Posterior vena cava (tissue), 2 donors: ENCODE measurements at places on chromosomes 4 and X. TPM values are rescaled to one million over a fixed set of nuclear protein-coding genes. Genes with fewer than 3 reads are reported as not detected.

- DNase-seq = no peak
Observed at GRCh38 chr4:13640149-13640940, 12.8 kb upstream of the BOD1L1 start.

DNA sequence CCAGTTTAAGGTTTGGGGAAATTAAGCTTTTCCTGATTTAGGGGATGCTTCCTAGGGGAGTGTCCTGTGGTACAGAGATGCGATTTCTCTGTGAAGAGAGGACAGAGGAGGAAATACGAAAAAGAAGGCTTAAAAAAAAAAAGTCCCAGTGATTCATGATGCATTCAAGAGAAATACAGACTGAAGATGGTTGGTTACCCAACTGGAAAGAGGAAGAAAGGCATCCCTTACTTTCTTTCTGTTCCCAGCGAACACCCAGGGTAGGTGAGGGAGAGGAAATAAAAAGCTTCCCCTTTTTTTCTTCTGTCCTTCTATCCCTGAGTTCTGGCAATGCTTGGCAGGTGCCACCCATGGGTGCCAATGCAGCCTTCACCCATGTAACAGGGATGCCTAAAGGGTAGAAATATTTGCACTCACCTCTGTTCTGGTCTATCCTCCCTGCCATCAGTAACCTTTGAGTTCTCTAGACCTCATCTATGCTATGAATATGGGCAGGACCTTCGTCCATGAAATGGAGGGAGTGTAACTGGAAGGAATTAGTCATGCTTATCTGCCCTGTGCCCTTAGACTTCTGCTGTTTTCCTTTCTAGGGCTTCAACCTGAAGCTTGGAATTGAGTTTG lies 230.1 kb upstream of the GALNTL6 start:
- DNase-seq = no peak

GRCh38 chrX:115174548-115174947 lies 14.7 kb upstream of the RBMXL3 start:
- no peak for DNase-seq

- no peak for DNase-seq
Observed at GRCh38 chr4:78219825-78220224, 162.7 kb downstream of the FRAS1 start.

- no peak for DNase-seq
Observed at GRCh38 chr4:52566136-52567031, 92.7 kb downstream of the USP46 start.

Gene UGT2B15
- not detected for total RNA-seq
